Natural killer cell treated with Interleukin-12 subunit alpha and Interleukin-12 subunit beta and Interleukin-15 and Interleukin-18, amount 100 ng/mL, for 72 hours (primary cell): ENCODE measurements at places on chromosomes 5 and 9. TPM values are rescaled to one million over a fixed set of nuclear protein-coding genes. Genes with fewer than 3 reads are reported as not detected.

DNA sequence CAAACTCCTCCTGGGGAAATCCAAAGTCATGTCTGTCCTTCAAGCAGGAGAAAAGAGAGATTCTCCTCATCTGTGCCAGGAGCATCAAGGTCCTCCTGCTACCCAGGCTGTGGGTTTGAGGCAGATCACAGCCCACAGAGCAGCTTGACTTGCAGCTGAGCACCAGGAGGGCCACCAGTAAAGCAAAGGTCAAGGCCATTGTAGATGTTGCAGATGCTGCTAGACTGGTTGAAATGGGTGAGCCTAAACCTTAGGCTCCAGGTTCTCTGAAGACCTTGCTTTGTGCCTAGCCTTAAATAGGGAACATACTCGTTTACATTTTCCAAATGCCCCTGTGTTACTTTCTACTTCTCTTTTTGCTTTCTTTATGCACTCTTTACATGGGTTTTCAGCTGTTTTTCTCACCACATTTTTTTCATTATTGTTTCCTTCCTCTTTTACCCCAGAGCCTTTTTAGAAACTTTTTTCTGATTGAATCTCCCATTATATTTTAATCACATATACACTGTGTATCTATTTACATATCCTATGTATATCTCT lies at the start of gene IFNA2:
Gene IFNA2, minus strand, starts transcription at position 268 of the 540 bp plus-strand sequence. Its CDS starts 69 bp downstream, at position 199.
- DNase-seq: no peak

GRCh38 chr5:120895660-120896059 lies 431.6 kb downstream of the PRR16 start:
- DNase-seq: no peak

DNA sequence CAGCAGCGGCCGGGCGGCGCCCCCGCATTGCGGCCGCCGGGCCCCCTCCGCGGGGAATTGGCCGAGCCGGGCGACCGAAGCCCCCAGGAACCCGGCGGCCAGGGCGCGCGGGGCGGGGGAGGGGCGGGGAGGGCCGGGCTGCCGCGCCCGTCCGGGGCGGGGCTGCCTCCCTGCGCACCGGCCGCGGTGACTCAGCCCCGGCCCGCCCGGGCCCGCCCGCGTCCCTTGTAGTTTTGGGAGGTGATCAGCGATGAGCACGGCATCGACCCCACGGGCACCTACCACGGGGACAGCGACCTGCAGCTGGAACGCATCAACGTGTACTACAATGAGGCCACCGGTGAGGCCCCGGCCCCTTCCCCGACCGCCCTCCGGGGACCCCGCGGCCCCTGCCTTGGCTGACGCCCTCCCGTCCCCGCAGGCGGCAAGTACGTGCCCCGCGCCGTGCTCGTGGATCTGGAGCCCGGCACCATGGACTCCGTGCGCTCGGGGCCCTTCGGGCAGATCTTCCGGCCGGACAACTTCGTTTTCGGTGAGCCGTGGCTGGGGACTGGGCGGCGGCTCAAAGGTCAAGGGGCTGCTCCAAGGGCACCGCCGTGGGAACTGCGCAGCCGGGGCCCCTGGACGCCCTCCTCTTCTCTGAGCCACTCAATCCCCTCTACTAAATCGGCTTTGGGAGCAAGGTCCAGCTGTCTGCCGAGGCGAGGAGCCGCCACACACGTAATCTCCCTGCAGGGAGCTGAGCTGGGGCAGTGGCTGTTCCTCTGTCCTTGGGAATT lies 592 bp downstream of the TUBB4B start:
- DNase-seq: peak; percentile 86

- DNase-seq: no peak
Measured at GRCh38 chr5:95733107-95733665, 2.0 kb downstream of the RHOBTB3 start.

DNA sequence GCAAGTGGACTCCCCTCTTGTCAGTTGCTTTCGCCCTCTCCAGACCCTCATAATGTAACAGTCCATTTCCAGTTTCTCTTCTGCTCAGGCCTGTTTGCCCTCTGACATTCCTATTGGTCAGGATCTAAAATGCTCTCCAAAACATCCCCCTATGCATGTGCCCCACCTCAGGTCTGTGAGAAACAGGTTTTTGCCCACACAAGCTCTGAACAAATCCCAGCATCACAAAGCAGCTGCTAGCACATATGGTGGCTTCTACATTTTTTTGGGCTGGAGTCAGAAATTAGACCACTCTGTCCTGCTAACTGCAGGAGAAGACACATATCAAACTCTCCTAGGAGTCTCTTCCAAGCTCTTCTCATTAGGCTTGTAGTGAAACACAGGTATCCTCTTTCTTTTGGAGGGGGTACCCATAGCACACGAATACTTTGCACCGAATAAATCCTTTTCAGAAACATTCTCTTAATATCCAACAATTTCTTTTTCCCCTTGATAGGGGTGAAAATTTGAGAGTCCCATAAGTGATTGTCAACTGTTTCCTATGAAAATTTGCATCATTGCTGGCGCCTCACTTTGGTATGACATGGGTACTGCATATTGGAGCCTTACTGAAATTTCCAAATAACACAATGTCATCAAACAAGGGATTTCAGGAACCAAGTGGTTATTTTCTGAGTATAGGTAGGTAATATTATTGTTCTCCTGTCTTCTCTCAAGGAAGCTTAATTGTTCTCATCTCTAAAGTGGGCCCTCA lies 19.3 kb upstream of the HSPA9 start:
- no peak for DNase-seq

DNA sequence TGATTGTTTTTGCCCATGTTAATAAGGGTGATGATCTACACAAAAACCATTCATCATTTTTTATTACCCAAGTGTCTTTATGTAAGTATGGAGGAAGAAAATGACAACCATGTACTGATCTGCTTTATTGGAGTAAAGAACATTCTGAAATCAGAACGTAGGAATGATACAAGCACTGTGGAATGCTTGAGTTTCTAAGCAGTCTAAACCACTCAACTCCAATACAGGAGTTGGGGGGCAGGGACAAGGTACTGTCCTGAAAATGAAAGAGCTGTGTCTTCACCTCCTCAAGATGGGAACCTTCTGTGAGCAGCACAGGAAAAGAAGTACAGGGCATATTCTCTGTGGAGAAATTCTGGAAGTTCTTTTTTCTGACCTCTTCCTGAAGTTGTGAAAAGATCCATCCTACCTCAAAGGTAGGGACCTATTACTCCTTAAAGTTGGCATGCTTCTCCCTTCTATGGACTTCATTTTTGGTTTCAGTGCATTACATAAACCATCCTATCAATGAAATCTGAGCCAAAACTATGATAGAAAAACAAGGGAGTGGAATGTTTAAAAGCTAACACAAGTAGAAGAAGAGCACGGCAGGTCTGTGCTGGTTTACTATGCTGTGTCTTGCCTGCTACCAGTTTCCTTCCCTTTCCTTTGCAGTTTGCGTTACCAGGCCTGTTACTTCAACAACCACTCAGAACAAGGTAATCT lies 202.6 kb downstream of the SEMA5A start:
- DNase-seq: no peak

GRCh38 chr9:95297760-95298159 lies 19.7 kb downstream of the FANCC start:
- no peak for DNase-seq

DNA sequence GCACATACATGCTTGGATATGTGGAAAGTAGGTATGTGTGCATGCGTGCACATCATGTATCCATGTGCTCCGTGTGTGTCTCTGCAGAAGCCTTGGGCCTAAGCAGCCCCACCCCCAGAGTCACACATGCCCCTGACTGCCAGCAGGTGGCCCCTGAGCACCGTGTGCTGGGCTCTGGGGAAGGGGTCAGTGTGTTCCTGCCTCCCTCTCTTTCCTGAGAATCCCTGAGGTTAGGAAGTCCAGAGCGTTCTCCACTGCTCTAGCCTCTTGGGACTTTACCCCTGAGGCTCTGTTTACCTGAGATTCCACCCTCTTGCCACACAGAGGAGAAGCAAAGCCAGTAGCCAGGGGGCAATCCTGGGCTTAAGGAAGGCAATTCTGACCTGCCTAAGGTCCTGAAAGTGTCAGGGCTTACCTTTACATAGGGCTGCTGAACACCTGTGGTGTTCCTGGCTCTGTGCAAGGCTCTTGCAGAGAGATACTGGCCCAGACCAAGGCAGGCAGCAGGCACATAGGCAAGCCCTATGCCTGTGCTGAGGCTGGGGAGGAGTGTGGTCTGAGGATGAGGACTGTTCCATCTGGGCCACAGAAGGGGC lies 207.3 kb downstream of the TMEM38B start:
- DNase-seq: no peak

- DNase-seq: no peak
Measured at GRCh38 chr5:68641211-68641610, 425.7 kb downstream of the PIK3R1 start.

DNA sequence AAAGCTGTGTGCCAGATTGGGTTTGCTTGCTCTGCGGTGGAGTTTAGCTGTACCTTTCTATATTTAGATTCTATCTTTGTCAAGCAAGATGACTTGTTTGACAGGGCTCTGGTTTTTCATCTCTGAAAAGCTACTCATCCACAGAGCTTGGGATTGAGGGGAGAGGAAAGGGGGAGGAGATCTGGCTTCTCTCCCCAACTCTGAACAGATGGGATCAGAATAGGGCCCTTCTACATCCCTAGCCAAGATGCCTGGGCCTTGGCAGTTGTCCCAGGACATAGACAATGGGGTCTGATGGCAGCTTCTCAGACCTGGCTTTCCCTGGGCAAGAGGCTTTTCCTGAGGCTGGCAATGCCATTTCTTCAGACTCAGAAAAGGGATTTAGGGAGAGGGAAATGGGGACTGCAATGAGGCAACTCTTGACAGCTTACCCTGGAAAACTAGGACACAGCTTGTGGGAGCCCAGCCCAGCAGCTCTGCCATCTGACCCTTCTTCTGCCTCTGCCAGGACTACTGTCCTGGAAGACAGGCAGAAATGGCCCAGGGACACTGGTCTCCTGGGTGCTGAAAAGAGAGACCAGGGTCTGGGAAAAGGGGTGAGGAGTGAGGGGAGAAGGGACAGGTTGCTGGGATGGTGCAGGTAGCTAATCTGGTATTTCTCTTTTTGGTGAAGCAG lies 50.2 kb upstream of the ASTN2 start:
- no peak for DNase-seq

DNA sequence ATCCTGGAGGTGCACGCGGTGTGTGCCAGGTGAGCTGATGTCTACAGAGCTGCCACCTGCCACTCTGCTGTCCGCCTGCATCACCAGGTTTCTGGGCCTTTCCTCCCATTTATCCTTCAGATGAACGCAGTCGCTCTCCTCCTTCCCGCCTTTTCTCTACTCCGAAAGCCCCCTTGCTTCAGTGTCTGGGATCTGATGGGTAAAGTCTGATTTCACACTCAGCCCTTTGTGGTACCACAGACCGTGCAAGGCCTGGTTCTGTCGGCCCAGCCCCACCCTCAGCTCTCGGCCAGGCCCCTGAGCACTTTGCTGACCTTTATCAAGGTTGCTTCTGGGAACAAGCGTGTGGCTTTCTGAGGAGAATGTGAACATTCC lies 32.5 kb downstream of the GLT6D1 start:
- peak; percentile 16 for DNase-seq

Gene ZDHHC11
- 8.1 TPM for total RNA-seq

Gene GCNT4
- total RNA-seq: 0.57 TPM

Gene PTGDS
- total RNA-seq: 1.7 TPM

Gene PLPP1
- total RNA-seq: 5.9 TPM

Gene ZNF354B
- 10.3 TPM for total RNA-seq

Gene SLC6A3
- not detected for total RNA-seq

Gene RNF224
- not detected for total RNA-seq

Gene HRCT1
- total RNA-seq: not detected

Gene DAPK1
- 8.5 TPM for total RNA-seq
